ENCODE measurements at places on chromosomes 4 and X.

GRCh38 chr4:139764686-139765310 is 99.2 kb downstream of the MGST2 start:
- no peaks in the 10 kb centered on the region for H3K27me3 ChIP-seq
- no peak for DNase-seq
- H3K27ac ChIP-seq, result no peak overlapping the region
- no peaks in the 10 kb centered on the region for H3K36me3 ChIP-seq

DNA sequence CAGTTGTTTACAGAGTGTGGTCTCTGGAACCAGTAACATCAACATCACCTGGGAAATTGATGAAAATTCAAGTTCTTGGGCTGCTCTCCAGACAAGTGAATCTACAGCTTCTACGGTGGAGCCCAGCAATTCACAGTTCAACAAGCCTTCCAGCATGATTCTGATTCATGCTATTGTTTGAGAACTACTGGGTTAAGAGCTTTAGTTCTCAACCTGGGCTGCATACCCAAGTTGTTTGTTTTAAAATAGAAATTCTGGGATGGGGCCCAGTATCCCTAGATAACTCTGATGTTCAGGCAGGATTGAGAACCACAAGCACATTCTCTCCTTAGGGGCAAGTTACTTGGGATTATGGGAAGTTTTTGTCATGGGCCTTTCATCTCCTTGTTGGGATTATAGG is 37.9 kb upstream of the PGK1 start:
- H3K4me3 ChIP-seq, result no peak overlapping the region
- H3K4me1 ChIP-seq, result peaks cover 22% of the 10 kb centered on the region
- no peak overlapping the region for H3K27ac ChIP-seq
- no peaks in the 10 kb centered on the region for H3K27me3 ChIP-seq
- H3K36me3 ChIP-seq, result no peaks in the 10 kb centered on the region

DNA sequence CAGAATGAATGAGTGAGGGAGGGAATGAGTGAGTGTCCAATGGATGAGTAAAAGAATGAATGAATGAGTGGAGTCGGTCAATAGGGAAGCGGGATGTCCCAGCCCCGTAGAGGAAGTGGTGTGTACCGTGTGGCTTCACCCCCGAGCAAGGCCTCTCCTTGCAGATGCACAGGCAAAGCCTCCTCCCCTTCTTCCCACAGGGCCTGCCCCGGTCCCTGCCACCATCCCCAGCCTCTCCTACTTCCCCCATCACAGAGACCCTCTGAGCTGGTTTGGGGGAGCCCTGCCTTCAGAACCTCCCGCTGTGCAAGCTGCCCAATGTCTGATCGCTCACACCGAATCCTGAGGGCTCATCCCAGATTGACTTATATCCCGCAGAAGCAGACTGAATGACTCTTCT is 13.6 kb downstream of the HTRA3 start:
- H3K4me3 ChIP-seq, result no peak overlapping the region
- no peak for DNase-seq
- H3K36me3 ChIP-seq, result no peaks in the 10 kb centered on the region
- H3K27ac ChIP-seq, result no peak overlapping the region
- H3K4me1 ChIP-seq, result peaks cover 8% of the 10 kb centered on the region

- no peaks in the 10 kb centered on the region for H3K27me3 ChIP-seq
- no peak for DNase-seq
- H3K27ac ChIP-seq, result no peak overlapping the region
- no peaks in the 10 kb centered on the region for H3K4me1 ChIP-seq
- H3K4me3 ChIP-seq, result no peak overlapping the region
These were observed 10.4 kb downstream of the MAD2L1 start for GRCh38 chr4:120056246-120056645.

- H3K4me3 ChIP-seq, result no peak overlapping the region
- H3K27ac ChIP-seq, result no peak overlapping the region
- no peaks in the 10 kb centered on the region for H3K4me1 ChIP-seq
- H3K36me3 ChIP-seq, result no peaks in the 10 kb centered on the region
- H3K27me3 ChIP-seq, result no peaks in the 10 kb centered on the region
- DNase-seq, result no peak
These were observed 59.9 kb downstream of the UGT2A3 start for GRCh38 chr4:68891678-68892077.

- H3K27ac ChIP-seq, result no peak overlapping the region
- H3K36me3 ChIP-seq, result 0 out of 2 replicates have a peak, but pooled peaks cover 5% of the 10 kb centered on the region
- peaks cover 20% of the 10 kb centered on the region for H3K4me1 ChIP-seq
- no peak for DNase-seq
- no peak overlapping the region for H3K4me3 ChIP-seq
- H3K27me3 ChIP-seq, result no peaks in the 10 kb centered on the region
These were observed 7.4 kb downstream of the SCD5 start for GRCh38 chr4:82791179-82791578.

DNA sequence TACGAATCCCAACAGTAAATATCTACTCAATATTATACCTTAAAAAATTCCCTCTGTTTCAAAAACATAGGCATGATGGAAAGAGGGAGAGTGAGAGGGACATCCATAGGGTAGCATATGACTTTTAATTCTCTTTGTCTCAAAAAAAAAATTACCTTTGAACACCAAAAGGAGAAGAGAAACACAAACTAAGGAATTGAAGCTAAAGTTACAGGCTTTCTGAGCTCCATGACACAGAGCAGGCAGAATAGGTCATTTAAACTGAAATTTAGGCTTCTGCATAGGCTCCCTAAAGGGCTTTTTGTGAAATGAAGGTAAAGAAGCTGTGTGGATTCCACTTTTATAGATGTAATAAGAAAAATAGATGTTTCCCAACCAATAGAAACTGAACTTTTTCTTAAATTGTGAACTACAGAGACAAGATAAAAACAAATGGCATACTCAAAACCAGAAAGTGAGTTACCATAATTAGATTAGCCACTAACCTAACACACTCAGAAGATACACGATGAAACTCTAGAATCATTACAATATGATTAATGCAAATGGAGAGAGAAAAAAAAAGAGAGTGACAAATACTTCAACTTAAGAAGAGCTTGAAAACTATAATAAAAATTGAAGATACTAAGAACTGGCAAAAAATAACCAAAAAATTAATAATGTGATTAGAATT is 584.6 kb downstream of the GABRG1 start:
- no peak overlapping the region for H3K27ac ChIP-seq
- no peaks in the 10 kb centered on the region for H3K27me3 ChIP-seq
- DNase-seq, result no peak

- DNase-seq, result no peak
- no peaks in the 10 kb centered on the region for H3K36me3 ChIP-seq
- H3K4me3 ChIP-seq, result no peak overlapping the region
- no peaks in the 10 kb centered on the region for H3K4me1 ChIP-seq
These were observed 7.0 kb downstream of the LAGE3 start for GRCh38 chrX:154471839-154472684.

DNA sequence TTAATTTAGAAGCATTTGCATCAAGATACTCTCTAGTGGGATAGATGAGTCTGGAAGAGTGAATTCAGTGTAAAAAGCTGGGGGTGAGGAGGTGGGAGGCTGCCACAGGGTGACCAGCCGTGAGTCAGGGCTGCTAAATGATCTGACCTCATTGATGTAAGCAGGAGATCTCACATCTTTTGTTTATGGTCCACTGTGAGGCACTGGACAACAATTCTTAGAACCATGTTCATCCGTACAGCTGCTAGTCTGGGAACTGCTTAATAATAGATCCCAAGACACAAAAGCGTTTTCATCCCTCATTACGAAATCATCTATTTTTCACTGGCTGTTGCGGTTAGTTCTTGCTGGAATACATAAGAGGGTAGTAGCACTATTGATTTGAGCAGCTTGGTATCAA is 14.1 kb downstream of the KLF3 start:
- no peak overlapping the region for H3K27ac ChIP-seq
- H3K36me3 ChIP-seq, result peaks cover 3% of the 10 kb centered on the region
- H3K4me1 ChIP-seq, result peaks cover 29% of the 10 kb centered on the region

DNA sequence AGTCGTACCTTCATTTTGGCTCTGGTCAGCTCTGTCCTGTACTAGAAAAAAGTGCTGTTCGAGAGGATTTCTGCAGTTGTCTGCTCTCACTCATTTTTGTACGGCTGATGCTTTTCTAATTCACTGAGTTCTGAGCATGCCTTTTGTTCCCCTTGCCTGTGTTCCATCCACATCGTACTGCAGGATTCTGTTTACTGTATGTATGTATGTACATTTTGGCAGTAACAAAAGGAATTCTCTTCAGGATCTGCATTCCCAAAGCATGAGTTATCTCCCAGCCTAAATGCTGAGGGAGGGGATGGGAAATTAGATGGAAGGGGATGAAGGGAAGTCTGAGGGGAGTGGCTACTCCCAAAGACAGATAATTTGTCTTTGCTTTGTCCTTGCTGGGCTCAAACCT is 87.6 kb downstream of the GBA3 start:
- no peak for DNase-seq
- no peaks in the 10 kb centered on the region for H3K4me1 ChIP-seq
- H3K4me3 ChIP-seq, result no peak overlapping the region

GRCh38 chrX:105006103-105006502 is 214.4 kb downstream of the TEX13A start:
- no peaks in the 10 kb centered on the region for H3K4me1 ChIP-seq
- H3K27ac ChIP-seq, result no peak overlapping the region
- no peaks in the 10 kb centered on the region for H3K27me3 ChIP-seq
- no peaks in the 10 kb centered on the region for H3K36me3 ChIP-seq
- DNase-seq, result no peak

DNA sequence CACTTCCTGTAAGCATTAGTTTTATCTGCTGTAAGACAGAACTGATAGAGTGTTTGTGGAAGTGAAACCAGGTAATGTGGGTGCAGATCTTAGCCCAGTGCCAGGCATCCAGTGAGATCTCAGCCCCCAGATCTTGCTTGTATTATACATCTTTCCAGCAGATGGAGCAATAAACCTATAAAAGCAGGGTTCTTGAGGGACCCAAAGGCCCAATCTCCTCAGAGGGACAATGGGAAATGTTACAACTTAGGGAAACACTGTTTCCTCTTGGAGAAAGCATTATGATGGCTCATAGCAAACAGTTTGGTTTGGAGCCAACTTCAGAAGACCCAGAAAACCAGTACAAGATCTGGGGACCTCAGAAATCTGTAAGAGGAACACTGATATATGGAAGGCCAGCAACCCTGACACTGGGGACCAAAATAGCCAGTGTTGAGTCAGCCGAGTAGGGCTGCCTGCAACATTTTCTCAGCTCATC is 206.3 kb downstream of the SLC7A11 start:
- H3K27me3 ChIP-seq, result no peaks in the 10 kb centered on the region
- H3K27ac ChIP-seq, result no peak overlapping the region
- DNase-seq, result peak; percentile 53
- no peak overlapping the region for H3K4me3 ChIP-seq
- H3K36me3 ChIP-seq, result no peaks in the 10 kb centered on the region

GRCh38 chr4:76689145-76689817 is 208.7 kb downstream of the SOWAHB start:
- H3K36me3 ChIP-seq, result no peaks in the 10 kb centered on the region
- peak; percentile 18 for DNase-seq
- H3K4me1 ChIP-seq, result peaks cover 37% of the 10 kb centered on the region
- peak overlapping the region; percentile 77 for H3K4me3 ChIP-seq
- no peaks in the 10 kb centered on the region for H3K27me3 ChIP-seq

GRCh38 chrX:9693307-9694001 is 72.2 kb downstream of the GPR143 start:
- no peaks in the 10 kb centered on the region for H3K36me3 ChIP-seq
- DNase-seq, result no peak
- H3K27ac ChIP-seq, result no peak overlapping the region
- H3K27me3 ChIP-seq, result no peaks in the 10 kb centered on the region
- no peak overlapping the region for H3K4me3 ChIP-seq

GRCh38 chr4:6776920-6777635 is 5.4 kb upstream of the KIAA0232 start:
- no peak overlapping the region for H3K4me3 ChIP-seq
- no peak for DNase-seq
- peaks cover 22% of the 10 kb centered on the region for H3K4me1 ChIP-seq
- no peaks in the 10 kb centered on the region for H3K27me3 ChIP-seq
- no peaks in the 10 kb centered on the region for H3K36me3 ChIP-seq

DNA sequence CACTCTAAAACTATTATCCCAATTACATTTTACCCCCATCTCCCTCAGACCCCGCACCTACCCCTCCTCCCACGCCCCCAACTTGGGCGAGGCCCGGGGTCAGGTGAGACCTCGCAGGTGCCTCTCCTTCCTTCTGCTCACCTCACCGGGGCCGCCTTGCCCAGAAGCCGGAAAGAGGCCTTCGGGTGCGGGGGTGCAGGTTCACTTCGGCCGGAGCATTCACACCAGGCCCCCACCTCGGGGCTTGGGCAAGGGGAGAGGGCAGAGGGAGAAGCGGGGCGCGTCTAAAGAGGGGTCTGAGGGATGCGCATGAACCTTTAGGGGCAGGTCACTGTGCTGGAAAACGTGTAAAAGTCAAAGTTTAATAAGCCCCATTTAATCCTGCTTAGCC is 427 bp downstream of the ZNF182 start:
- no peak for DNase-seq
- no peaks in the 10 kb centered on the region for H3K36me3 ChIP-seq
- H3K27me3 ChIP-seq, result no peaks in the 10 kb centered on the region
- H3K4me3 ChIP-seq, result peak overlapping the region; percentile 73
- H3K27ac ChIP-seq, result peak overlapping the region; percentile 36

DNA sequence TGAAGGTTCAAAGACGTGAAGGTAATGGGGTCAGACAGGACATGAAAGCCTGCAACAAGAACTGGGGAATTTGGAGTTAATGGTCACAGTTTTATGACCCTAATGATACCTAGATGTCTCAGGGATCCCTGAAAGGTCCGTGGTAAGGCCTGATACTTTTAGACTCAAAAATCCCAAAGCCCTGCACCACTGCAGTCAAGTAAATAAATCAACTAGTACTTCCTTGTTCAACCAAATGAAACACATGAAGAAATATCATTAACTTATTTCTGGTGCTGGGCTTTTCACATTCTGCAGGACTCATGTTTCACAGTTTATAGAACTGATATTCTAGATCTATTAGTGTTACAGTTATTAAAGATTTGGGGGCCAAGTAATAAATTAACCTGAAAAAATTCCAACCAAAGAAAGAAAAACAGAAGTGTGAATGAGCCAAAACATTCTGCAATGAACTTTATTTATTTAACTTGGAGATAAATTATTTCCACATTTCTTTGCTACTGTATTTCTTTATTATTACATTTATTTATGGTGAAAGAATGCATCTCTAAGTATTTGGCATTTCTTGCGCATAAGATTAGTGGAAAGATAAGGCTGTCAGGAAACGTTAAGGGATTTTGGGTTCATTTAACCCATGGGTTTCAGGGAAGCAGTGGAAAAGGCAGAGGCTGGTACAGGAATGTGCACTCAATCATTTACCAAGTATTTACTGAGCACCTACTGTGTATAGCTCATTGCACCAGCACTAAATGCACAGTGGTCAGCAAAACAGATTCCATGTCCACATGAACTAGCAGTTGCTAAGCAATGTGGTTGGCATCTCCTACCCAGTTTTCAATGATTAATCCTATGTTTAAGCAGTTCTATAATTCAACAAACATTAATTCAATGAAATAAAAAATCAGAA is 8.7 kb downstream of the WDFY3 start:
- no peaks in the 10 kb centered on the region for H3K4me1 ChIP-seq
- no peak for DNase-seq
- no peak overlapping the region for H3K27ac ChIP-seq
- H3K4me3 ChIP-seq, result no peak overlapping the region

All from HCT116 (cell line).